NT2/D1 (cell line): ENCODE measurements at places on chromosomes 5 and 9.

DNA sequence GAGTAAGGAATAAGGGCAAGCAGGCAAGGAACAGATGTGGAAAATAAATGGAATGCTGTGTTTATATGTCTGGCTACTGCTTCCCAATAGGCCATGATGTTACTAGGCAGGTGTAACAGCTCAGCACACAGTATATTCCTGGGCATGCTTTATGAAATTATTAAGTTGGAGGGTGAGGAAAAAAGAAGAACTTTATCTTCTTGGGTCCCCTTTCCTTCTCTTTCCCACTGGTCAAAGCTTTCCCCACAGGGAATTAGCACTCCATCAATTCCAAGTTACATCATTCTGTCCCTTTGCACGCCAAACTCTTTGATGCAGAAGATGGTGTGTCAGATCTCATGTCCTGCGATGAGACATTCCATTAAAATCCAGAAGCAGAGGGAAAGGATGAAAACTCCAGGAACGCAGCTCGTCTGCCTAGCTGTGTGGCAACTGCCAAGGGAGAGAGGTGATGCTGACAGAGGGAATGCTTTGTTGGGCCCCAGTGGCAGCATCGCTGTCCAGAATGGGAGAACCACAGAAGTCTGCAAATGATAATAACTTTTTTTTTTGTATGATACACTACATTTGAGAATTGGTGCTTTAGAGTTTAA is 447.3 kb upstream of the ARRDC3 start:
- DNase-seq = no peak

- no peak for DNase-seq
Observed at GRCh38 chr5:39055768-39056398, 18.3 kb downstream of the RICTOR start.

DNA sequence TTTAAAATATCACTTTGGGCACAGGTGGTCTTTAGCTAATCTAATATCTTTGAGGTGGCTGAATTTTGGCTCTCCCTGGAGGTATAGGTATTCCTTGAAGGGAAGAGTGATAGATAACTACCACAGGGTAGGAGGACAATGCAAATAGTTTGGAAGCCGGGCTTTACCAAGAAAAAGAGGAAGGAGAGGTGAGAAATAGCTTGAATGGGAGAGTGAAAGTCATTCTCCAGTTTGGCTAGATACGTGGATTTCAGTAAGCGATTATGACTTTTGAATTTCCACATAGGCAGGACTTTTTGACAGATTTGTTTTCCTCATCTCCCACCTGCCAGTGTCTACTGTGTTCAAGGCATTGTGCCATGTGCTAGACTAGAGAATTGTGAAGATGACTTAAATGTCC is 45.5 kb downstream of the RASA1 start:
- no peak for DNase-seq

DNA sequence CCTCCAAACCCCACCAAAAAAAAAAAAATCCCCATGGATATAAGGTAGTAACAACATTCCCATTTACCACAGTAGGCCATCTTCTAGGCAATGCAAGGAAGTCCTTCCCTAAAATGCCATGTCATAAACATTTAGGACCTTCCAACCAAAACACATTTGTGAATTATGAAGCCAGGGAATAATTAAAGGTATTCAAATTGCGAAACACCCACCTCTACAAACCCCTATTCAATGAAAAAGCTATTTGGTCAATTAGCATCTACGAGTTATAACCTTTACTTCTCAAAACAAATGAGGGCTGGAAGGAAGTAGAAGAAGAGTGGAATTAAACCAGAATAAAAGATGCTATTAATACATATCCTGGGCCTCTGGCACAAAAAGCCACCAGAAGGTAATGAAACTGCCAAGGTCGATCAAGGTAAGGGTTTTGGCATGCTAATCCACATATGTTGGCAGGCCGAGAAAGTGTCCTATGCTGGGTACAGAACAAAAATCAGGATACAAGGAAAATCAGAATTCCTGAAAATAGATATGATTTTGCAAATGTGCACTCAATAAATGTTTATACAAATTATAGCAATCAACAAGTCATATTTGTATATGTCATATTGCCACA is 47.7 kb downstream of the MTMR12 start:
- no peak for DNase-seq
